ENCODE measurements at places on chromosomes 4 and X.
A peak's percentile ranks its signal among the peaks of the same experiment; 100 is the strongest.

DNA sequence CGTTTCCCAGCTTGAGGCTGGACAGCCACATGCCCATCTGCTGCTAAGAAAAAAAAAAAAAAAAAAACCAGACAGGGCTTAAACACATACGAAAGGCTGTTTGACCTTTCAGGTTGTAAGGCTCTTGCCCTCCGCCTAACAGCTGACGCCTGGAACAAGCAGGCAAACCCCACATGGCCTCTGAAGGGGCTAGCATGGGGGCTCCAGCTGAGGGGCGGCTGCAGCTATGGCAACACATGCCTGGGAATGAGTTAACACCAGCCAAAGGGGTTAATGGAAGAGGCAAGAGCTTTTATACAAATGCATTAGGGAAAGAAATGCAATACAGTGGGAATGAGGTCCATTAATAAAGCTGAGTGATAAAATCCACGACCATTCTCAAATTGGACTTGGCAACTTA lies 183.6 kb downstream of the ENOX2 start:
- DNase-seq: no peak

- DNase-seq: no peak
Measured at GRCh38 chrX:41153448-41153847, 68.2 kb downstream of the USP9X start.

DNA sequence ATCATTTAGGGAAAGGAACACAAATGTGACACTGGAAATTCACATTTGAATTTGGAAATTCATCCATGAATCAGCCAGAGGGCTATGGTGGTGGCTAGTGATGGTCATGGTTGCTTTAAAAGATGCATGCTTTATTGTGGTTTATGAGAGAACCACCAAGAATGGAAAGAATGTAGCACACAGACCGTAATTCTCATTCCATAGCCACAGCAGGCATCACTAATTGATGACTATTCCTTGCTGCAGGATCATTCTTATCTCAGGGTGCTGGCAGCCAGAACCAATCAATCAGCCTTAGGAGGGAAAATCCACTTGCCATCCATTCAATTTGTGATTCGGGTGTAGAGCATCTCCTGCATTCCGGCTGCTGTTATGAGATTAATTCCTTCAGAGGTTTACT lies 115.6 kb downstream of the DHRSX start:
- no peak for DNase-seq

GRCh38 chr4:25107827-25108516 lies 52.3 kb downstream of the SEPSECS start:
- DNase-seq: no peak

- peak; percentile 2 for DNase-seq
Measured at GRCh38 chr4:82017680-82018079, 356.1 kb downstream of the HNRNPD start.

DNA sequence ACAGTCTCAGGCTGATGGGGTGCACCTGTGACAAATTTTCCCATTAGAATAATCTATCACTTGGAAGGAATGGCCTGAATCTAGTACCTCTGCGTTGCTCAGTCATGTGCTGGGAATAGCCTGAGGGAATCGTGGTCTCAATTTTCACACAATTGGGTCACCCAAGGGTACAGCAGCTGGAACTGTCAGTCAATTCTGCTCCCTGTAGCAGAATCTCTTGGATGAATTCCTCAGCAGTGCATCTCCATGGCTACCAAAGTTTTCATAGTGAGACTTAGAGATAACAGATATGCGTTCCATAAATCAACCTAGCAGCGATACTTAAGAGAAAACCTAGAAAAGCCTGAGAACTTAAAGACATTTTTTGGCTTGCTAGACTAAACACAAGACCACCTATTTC lies 288.7 kb upstream of the CTSO start:
- DNase-seq: no peak

GRCh38 chr4:4395849-4396627 lies 9.1 kb downstream of the NSG1 start:
- no peak for DNase-seq

DNA sequence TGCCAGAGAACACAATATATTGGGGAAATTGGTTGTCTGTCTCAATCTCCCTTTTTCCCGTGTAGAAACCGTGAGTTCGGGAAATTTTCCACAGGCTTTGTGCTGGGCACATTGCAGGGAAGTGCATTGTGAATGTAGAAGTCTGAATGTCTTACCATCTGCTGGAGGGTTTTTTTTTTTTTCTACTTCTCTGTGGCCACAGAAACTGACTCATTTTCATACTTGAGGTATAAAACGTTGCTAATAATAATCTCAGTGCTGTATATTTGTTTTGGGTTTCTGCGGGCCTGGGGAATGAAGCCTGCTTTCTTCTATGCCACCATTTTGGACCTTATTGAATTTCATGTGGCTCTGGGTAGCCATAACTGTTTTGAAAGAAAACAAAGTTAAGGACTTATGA lies 1001.2 kb downstream of the STIM2 start:
- no peak for DNase-seq

DNA sequence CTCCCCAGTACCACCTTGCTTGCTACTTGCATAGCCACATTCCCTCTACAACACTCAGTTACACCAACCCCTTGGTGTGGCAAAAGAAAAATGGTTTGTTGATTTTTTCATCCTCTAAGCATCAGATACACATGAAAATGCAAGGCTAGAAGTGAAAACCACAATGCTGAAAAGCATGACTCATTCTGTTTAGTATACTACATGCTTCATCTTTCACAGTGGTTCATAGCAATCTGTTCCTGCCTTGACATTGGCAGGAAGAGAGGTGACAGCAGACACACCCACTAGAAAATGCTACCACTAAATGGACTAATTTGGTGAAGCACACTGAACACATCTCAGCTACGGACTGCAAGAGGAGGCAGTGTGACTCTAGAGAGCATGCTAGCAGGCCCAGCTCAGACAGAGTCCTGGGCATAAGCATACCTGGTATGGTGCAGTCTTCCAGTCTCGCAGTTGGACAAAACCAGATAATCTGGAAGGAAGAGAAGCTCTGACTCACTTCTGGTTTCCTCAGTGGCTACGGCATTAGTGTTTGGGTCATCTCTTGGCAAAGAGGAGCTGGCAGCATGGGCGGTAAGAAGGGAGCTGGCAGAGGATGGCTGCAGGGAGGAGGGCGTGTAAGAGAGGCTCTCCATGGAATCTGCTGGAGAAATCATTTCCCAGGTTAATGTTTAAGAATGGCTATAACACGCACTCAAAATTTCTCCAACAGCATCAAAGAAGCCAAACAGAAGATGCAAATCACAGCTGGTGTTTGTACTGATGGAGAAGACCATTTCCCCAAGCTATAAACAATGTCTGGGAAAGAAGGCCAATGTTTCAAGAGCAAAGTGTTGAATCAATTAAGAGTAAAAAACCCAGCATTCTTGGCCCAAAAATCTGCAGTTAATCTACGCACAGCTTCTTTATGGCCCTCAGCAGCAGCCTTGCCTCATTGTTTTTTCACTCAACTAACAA lies 37.8 kb downstream of the GAB3 start:
- peak; percentile 63 for DNase-seq

DNA sequence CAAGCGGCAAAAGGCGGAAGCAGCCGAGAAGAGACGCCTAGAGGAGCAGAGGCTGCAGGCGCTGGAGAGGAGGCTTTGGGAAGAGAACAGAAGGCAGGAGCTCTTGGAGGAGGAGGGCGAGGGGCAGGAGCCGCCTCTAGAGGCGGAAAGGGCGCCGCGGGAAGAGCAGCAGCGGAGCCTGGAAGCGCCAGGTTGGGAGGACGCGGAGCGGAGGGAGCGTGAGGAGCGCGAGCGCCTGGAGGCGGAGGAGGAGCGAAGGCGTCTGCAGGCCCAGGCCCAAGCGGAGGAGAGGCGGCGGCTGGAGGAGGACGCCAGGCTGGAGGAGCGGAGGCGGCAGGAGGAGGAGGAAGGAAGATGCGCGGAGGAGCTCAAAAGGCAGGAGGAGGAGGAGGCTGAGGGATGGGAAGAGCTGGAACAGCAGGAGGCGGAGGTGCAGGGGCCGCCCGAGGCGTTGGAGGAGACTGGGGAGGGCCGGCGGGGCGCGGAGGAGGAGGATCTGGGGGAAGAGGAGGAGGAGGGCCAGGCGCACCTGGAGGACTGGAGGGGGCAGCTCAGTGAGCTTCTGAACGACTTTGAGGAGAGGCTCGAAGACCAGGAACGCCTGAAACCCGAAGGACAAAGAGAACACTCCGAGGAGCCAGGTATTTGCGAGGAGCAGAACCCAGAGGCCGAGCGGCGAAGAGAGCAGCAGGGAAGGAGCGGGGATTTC lies 72.9 kb downstream of the AASDH start:
- DNase-seq: no peak

Measured in CD4-positive, alpha-beta T cell treated with Interleukin-10 for 1 hour (primary cell).